ENCODE measurements at places on chromosomes 2 and 18.

DNA sequence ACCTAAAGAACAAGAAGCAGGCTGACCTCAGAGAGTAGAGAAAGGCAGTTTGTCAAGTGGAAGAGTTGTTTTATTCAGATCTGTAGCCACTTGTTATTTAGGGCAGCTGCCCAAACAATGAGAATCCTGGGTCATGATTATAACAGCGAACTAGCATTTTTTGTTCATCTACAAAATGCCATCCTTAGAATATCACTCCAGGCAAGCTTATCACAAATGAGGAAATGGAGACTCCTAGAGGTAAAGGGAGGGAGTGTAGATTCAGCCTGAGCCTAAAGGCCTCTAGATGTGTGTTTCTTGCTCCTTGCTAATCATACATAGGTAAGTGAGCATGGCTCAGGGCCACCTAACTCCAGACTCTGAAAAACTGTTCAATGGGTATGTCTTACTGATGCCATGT lies 126.1 kb downstream of the HNMT start:
- peak; percentile 42 for DNase-seq

- DNase-seq = no peak
These were observed 1.8 kb downstream of the NGEF start for GRCh38 chr2:233011268-233011650.

DNA sequence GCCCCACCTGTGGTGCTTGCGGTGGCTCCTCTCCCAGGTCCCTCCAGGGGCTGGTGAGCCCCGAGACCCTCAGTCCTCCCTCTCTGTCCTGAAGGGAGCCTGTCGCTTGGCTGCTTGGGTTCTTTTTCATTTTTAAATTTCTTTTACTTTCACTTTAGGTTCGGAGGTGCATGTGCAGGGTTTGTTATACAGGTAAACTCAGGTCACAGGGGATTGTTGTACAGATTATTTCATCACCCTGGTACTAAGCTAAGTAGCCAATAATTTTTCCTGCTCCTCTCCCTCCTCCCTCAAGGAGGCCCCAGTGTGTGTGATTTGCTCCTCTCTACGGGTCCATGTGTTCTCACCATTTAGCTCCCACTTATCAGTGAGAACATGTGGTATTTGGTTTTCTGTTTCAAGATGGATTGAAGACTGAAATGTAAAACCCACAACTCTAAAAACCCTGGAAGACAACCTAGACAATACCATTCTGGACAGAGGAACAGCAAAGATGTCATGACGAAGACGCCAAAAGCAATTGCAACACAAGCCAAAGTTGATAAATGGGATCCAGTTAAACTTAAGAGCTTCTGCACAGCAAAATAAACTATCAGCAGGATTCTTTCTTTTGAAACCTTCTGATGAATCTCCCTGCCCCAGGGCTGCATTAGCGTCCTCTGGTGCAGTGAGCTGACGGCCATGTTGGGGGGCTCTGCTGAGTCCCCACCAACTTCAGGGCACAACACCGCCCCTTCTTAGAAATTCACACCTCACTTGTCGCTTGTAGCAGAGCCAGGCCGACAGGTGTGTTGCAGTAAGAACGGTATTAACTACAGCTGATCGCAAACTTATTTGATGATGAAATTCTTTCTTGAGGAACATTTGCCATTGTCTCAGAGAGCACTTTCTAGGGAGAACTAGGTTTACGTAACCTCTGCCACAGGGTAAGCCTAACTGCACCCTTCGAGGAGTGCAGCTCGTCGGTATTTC lies 135.3 kb downstream of the ZNF236 start:
- no peak for DNase-seq

DNA sequence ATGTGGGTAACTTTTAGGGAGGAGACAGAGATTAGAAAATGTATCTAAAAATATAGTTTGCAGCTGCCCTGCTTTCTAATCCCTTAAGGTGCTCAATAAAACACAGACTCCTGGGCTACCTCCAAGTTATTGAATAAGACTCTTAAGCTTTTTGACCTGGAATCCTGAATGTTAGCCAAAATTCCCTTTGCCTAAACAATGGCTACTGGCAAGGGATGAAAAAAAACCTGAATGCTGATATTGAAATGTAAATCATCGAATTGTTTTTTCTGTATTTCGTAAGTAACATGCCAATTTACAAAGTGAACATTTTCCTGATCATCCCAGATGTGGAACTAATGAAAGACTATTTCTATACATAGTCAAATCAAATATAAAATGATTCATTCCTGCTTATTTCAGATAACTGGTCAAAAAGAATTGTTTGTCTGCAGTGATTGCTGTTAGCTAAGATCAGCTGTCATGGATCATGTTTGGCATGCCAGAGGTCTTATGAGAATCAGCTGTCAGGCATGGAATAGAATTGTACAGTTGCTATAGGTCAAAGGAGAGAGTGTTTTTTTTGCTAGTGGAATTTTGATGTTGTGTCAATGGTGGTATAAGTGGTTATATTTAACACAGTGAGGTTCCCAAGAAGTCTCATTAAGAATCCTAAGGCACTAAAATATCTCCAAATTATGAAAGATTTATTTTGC lies 363.6 kb upstream of the CWC22 start:
- no peak for DNase-seq

DNA sequence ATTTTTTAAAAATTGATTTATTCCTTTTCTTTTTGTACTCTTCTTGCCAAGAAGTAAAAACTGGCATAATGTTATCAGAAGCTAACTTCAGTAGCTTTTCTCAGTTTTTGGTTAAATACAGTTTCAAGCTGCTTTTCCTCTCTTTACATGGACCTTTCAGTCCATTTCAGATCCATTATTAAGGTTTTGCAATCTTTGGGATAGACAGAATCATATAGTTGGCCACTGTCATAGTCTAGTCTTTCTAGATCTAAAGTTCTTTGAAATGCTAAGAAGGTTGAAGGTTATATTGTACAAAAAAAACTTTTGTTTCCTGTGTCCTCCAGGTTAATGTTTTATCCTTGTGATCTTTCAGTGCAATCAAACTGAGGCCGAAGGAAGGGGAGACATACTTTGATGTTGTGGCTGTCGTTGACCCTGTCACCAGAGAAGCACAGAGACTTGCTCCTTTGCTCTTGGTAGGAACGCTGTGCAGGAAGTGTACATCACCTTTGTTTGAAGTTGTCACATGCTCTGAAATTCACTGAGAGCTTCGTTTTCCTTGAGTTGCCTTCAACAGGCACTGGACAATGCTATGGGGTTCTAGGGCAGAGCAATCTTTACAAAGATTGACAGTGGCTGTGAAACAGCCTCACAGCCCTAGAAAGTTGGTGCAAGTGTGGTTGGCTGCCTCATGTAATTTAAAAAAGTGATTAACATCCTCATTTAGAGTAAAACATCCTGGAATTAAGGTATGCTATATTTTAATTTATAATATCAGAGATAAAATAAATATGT lies 79.1 kb downstream of the UGGT1 start:
- DNase-seq = no peak

GRCh38 chr2:40668425-40668824 lies 216.5 kb upstream of the SLC8A1 start:
- no peak for DNase-seq

DNA sequence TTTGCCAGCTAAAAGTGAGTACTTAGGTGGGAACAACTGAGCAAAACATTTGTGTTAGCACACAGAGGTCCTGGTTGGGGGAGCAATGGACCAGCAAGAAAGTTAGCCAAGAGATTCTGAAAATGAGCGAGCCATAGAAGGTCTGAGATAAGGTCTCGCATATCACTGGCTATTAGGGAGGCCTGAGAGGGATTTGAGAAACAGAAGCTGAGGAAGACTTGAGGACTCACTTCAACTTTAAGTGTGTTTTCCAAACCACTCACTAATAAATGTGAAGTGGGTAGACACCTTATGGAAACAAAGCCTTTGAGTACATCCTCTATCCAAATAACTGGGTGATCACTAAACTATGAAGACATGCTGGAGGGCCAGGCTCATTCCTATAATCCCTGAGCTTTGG lies 958.5 kb downstream of the DPP10 start:
- no peak for DNase-seq
